ENCODE measurements at places on chromosomes 5 and 9.

DNA sequence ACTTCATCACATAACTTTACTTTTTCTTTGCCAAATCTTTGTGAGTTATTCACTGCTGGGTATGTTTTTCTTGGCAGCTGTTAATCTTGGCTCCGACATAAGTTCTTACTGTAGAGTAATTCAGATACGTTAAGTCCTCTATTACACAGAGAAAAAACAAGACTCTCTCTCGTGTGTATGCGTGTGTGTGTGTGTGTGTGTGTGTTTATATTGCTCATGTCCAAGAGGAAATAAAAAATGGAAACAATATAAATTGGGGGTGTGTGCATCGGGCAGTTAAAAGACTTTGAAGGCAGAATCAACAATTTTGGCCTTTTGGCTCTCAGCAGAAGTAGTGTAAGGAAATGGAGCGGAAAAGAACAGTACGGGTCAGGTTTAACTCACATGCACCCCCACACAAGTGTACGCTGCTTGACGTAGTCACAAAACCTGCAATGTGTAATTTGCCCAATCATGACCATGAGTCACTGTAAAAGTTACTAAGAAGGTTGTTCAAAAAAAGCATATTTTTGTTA is 67.2 kb upstream of the IFNE start:
- DNase-seq, result no peak

DNA sequence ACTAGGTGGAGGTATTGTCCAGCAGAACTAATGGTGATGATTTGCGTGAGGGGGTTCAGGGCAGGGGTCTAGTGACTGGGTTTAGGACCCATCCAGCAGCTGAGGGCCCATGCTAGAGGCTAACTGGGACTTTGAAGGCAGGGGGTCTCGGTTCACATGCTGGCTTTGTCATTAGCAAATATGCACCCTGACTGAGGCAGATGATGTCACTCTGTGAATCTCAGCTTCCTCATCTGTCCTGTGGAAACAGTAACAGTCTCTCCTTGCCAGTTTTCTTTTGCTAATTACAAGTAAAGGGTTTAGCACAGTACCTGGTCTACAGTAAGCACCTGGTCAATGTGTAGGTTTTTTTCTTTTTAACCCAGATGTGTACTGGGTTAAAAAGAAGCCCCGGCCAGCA is 5.2 kb downstream of the SH2D3C start:
- DNase-seq, result no peak

DNA sequence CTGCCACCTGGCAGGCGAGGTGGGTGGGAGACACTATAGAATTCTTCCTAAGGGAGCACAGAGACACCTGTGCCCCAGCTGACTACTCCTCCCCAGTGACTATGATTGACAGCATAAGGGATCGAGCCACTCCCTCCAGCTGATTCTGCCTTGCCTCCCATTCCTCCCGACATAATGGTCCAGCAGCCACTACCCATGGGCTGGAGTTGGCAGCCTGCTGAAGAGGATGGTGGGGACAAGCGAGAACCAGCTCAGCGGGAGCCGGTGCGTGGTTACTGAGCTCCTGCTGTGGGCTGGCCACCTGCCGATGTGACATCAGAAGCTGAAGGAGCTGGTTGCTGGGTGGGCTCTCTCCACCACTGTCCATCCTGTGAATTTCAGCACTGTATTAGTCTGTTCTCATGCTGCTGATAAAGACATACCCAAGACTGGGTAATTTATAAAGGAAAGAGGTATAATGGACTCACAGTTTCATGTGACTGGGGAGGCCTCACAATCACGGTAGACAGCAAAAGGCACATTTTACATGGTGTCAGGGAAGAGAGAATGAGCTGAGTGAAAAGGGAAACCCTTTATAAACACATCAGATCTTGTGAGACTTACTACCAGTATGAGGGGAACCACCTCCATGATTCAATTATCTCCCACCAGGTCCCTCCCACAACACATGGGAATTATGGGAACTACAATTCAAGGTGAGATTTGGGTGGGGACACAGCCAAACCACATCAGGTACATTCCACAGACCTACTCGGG is 12.1 kb upstream of the NCS1 start:
- no peak for DNase-seq

DNA sequence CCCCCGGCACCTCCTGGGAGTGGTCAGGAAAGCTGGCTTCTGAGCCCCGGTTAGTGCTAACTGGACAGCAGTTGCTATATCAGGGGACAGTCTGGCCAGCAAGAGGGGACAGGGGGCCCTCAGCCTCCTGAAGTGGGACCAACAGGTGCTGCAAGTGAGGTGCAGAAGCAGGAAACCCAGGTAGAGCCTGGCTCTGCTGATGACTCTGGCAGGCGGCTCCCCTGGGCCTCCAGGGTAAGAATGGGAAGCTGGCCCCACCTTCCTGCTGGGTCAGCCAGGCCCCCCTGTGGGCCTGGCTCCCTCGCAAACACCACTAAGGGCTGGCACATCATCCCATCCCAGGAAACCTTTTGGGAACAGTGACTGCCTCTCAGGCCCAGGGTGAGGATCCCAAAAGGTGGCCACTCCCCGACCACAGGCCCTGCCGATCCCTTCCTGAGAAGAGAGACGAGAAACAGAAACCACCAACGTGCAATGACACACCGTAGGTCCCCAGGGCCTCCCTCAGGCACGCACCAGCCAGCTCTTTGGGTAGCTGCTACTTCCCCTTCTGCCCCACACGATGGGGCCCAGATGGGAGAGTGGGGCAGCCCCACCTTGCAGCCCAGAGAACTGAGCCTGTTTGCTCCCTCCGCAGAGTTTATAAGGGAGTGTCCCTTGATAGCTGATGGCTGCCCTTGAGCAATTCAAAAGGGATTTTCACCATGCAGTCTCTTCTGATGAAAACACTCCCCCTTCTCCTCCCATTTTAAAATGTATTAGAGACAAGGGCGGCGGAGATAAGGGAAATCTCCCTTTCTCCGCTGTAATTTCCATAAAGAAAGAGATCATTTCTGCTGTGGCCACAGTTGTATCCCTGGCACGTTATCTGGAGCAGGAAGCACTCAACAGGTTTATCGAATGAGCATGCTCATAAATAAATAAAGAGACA is 76.8 kb downstream of the STK10 start:
- DNase-seq, result no peak

DNA sequence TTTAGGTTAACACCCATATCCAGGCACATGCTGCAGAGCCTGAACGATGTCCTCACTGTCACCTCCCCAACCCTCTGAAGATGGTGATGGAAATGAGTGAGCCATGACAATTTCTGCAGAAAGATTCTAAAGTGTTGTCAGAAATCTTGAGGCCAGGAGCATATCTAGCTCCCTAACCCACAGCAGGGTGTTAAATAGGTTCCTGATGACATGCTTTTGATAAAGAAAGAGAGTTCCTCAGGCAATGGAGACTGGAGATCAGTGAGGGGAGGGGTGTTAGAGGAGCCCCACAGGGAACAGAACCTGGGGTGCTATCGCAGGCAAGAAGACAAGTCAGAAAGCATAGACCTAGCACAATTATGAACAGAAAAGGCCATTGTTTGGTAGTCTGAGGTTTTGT is 95.7 kb downstream of the ENC1 start:
- no peak for DNase-seq

GRCh38 chr5:15487228-15487627 is 12.8 kb upstream of the FBXL7 start:
- no peak for DNase-seq

GRCh38 chr5:29214839-29215238 is 1978.6 kb upstream of the CDH6 start:
- DNase-seq, result no peak

DNA sequence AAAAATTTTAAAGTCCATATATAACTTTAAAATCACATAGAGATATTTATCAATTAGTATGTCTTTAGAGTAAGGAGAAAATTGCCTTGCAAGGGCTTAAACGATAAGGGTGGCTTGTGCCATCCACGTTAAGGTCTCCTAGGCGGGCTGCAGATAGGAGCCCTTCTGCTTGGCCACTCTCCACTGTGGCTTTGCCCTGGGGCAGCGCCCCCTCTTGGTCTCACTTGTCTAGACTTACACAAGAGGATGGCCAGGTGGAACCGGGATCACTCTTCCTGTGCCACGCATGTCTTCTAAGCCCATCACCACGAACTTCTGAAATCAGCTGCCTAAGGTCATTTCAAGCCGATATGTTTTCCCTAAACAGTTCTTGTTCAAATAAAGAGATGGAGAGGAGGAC is 2.9 kb downstream of the FPGS start:
- peak; percentile 89 for DNase-seq

- no peak for DNase-seq
Measured at GRCh38 chr5:34539183-34539582, 116.9 kb upstream of the RAI14 start.

GRCh38 chr9:84438391-84438790 is 97.8 kb upstream of the SLC28A3 start:
- no peak for DNase-seq
